ENCODE measurements at places on chromosomes 7 and 10.
A peak's percentile ranks its signal among the peaks of the same experiment; 100 is the strongest.

GRCh38 chr10:96616961-96617360 is 30.1 kb upstream of the TM9SF3 start:
- DNase-seq: no peak
- H3K4me3 ChIP-seq: no peak overlapping the region
- H3K36me3 ChIP-seq: no peaks in the 10 kb centered on the region
- no peaks in the 10 kb centered on the region for H3K4me1 ChIP-seq
- H3K27me3 ChIP-seq: no peaks in the 10 kb centered on the region

GRCh38 chr7:89607792-89608191 is 546.5 kb upstream of the STEAP1 start:
- H3K4me3 ChIP-seq: peak overlapping the region; percentile 44
- DNase-seq: peak; percentile 44
- H3K36me3 ChIP-seq: peaks cover 7% of the 10 kb centered on the region
- H3K27ac ChIP-seq: peak overlapping the region; percentile 82
- H3K4me1 ChIP-seq: peaks cover 46% of the 10 kb centered on the region

GRCh38 chr10:121167534-121168243 is 316.5 kb downstream of the WDR11 start:
- no peaks in the 10 kb centered on the region for H3K36me3 ChIP-seq
- no peak overlapping the region for H3K27ac ChIP-seq
- H3K27me3 ChIP-seq: no peaks in the 10 kb centered on the region
- no peaks in the 10 kb centered on the region for H3K4me1 ChIP-seq
- H3K4me3 ChIP-seq: no peak overlapping the region
- DNase-seq: no peak

DNA sequence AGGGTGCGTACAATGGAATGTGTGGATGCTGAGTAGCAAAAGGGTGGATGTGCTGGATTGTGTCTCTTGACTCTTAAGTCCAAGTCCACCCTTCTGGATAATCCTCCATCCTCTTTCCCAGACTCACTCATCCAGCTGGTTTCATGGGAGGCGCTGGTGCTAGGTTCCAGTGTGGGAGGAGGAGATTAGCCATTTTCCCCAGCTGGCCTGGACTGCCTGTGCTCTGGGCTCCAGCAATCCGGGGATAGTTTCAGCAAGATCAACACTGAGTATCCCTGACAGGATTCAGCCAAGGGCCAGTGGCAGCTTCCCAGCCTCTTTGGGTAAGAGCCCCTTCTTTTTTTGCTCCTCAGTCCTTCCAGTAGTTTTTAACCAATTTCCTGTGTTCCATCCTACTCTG is 21.6 kb upstream of the TRIL start:
- no peaks in the 10 kb centered on the region for H3K4me1 ChIP-seq
- DNase-seq: no peak
- no peaks in the 10 kb centered on the region for H3K36me3 ChIP-seq
- H3K27me3 ChIP-seq: peaks cover 2% of the 10 kb centered on the region
- H3K27ac ChIP-seq: no peak overlapping the region

DNA sequence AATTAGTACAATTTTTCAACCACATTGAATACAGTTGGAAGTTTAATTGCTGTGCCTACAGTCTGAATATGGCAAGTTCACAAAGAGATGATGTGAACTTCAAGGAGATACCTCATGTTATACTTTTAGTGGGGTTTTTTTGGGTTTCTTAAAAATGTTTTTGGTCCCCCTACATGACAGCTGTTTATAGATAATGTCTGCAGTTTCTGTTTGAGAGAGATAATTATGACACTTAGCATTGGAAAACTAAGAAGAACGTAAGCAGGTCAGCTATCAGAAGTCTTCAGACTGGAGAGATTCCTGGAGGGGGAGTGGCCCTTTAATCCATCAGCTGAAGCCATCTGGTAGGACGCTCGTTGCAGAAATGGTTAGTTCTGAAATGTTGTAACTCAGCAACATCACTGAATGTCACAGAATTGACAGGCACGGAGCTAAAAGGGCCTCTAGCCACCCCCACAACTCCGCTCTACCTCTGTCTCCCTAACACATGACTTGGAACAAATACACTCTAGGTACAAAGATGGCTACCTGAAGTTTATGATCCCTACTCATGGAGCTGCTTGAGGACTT is 29.0 kb downstream of the TIMM23 start:
- no peaks in the 10 kb centered on the region for H3K4me1 ChIP-seq
- peaks cover 65% of the 10 kb centered on the region for H3K36me3 ChIP-seq
- H3K27me3 ChIP-seq: no peaks in the 10 kb centered on the region
- H3K4me3 ChIP-seq: no peak overlapping the region

DNA sequence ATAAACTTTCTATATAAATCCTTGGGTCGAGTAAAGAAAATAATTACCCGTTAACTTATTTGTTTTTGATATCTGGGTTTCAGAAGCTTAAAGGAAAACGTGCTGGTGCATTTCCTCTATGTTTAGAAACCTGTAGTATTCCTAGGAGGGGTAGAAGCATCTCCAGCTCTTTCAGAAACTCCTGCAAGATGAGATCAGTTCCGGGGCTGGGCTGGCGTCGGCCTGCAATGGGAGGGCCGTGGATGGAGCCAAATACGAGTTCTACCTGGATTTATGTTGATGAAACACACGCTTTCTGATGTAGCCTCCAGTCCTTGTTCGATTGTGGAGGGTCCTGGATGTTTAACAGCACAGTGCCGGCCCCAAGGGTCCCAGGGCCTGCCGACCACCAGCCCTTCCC is 35.8 kb upstream of the DIP2C start:
- no peak for DNase-seq
- no peaks in the 10 kb centered on the region for H3K27me3 ChIP-seq
- H3K4me1 ChIP-seq: no peaks in the 10 kb centered on the region
- no peak overlapping the region for H3K27ac ChIP-seq
- H3K36me3 ChIP-seq: no peaks in the 10 kb centered on the region

GRCh38 chr10:127196282-127197153 is at the start of gene INSYN2A:
INSYN2A (minus strand) TSS chr10:127196591; CDS start chr10:127176395, 20,196 bp downstream.
- H3K4me3 ChIP-seq: no peak within 1 kb of the TSS
- no peaks in the 10 kb centered on the region for H3K36me3 ChIP-seq
- no peaks in the 10 kb centered on the region for H3K4me1 ChIP-seq
- H3K27me3 ChIP-seq: peaks cover 41% of the 10 kb centered on the region
- no peak within 1 kb of the TSS for H3K27ac ChIP-seq
- no peak for DNase-seq

All from T-helper 2 cell treated with Interferon-gamma antibody and Interleukin-4, amounts not matched to agents 5 μg/mL and 100 μg/mL, for 36 hours (primary cell).